Nucleus accumbens (tissue), 56 donors: ENCODE measurements at places on chromosomes 5 and 9.

GRCh38 chr5:103480246-103480645, 82.3 kb downstream of the NUDT12 start:
- DNase-seq = no peak

DNA sequence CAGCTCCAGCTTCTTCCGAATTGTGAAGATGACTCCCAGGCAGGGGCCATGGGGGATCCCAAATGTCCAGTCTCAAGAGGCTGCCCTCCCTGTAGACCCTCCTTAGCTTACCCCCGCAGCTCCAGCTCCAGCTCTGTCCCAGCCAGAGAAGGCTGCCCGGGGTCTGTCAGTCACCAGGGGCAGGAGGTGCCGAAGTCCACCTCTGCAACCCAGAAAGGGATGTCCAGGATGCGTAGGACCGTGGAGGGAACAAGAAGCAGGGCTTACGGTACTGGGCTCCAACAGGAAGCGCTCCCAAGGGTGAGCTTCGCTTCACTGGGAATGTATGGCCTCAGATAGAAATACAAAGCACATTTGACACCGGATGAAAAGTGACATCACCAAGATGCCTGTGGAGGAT, 6.0 kb downstream of the IPPK start:
- DNase-seq = no peak

DNA sequence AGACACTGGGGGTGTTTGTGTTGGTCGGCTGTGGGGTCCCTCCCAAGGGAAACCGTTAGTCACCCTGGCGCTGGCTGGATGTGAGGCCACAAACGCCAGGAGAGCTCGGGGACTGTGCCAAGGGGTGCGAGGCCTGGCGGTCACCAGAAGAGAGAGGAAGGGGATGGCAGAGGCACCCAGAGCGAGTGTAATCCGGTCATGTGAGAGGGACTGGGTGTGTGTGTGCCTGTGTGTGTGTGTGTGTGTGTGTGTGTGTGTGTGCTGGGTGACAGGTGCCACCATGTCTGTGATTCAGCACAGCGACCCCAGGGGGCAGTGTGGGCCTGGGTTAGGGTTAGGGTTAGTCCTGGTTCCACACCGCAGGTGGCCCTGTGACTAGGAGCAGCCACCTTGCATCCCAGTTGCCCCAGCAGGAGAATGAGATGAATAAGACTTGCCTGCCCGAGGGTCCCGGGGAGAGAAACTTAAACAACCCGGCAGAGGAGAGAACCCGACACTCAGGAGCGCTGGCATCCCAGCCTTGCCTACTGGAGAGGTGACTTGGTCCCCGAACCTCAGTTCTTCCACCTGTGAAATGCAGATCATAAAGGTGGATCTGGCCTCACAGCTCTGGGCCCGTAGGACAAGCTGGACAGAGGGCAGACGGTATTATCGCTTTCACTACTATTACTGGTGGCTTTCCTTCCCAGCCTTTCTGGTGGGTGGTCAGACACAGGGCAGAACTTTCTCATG, 1.4 kb upstream of the ADAMTSL2 start:
- DNase-seq = peak; percentile 38

- DNase-seq = no peak
Observed at GRCh38 chr5:59095480-59095879, 512.6 kb downstream of the RAB3C start.

DNA sequence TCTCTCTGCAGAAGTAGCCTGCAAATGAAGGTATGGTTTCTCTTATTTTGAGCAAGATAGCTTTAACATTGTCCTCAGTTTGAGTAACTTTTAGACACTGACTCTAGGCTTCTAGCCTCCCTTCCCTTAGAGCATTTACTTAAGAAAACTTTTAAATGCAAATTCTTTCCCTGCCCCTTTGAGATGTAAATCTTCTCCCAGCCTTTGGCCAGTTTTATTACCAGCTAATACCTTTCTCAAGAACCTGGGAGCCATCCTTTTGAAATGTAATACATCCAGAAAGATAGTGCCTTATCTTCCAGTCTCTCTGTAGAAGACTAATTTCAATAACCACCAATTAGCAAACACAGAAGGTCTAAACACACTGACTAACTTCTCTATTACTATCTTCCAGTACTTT, 688.9 kb upstream of the CDH9 start:
- no peak for DNase-seq

DNA sequence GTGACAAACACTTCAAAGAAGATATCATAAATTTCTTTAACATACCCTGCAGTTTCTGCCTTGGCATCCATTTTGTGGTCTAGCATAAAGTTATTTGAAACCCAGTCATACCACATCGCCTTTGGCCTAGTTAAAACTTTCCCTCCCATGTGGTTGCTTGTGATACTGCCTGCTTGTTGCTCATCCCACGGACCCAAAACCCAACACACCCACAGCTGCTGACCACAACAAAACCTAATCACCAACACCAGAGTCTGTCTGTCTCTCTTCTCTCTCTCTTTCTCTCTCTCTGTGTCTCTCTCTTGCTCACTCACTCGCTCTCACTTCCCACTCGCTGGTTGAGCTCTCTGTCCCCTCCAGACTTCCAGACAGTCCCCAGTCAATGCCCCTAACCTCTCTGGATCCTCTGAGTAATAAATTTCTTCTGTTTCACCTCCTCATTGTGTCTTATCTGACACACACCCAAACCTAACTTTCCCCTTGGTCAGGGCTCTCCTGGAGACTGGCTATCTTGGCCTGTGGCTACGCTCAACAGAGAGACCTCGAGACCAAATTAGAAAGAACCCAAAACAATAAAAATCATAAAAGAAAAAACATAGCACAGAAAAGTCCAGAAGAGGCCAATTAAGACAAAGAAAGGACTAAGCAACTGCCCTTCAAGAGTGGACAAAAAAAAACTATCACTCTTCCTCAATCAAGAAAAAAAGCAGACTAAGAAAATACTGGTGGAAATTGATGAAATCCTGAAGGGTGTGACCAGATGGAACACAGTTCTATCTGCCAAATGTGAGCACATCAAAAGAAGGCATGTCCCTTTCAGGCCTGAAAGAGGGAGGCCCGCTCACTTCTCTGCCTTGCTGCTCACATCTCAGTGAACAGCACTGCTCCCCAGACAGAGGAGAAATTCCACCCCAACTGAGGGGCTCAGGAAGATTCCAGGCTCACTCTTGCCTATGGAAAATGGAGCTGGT, 41.5 kb downstream of the TTLL11 start:
- DNase-seq = no peak

DNA sequence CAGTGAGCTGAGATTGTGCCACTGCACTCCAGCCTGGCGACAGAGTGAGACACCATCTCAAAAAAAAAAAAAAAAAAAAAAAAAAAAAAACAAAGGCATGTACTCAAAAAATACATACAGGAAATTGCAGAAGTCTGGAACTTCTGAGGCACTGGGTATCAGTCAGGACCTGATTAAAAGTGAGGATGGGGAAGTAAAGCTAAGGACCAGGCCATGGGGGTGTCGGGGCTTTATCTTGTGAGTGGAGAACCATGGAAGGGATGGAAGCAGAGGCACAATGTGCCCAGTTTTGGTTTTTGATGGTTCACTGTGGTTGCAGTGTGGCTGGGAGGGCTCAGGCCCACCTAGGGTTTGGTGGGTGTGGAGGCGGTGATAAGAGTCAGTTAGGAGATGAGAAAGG, 212.7 kb upstream of the PIK3R1 start:
- no peak for DNase-seq

- no peak for DNase-seq
Observed at GRCh38 chr5:96117771-96118651, 156.4 kb upstream of the ELL2 start.

- no peak for DNase-seq
Observed at GRCh38 chr9:33690143-33690933, 105.0 kb upstream of the PRSS3 start.

- no peak for DNase-seq
Observed at GRCh38 chr5:95861221-95861863, 38.8 kb upstream of the GLRX start.

GRCh38 chr9:124218987-124219461, 38.7 kb upstream of the NEK6 start:
- DNase-seq = no peak

DNA sequence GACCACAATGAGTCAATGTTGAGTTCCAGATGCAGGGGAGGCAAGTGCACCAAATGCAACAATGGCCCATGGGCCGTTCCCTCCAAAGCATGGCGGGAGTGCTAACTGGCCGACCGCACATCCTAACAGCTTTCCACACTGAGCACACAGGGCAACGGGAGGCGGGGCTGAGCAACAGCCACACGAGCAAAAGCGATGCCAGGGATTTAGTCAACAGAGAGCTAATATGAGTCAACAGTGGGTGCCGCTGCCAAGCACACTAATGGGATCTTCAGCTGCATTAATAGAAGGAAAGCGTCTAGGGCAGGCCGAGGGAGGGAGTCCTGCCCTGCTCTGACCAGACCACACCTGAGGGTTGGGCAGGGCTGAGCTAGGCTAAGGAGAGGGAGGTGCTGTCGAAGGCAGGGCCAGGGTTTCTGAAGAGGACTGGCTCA, 4.6 kb downstream of the EPB41L4B start:
- peak; percentile 30 for DNase-seq

DNA sequence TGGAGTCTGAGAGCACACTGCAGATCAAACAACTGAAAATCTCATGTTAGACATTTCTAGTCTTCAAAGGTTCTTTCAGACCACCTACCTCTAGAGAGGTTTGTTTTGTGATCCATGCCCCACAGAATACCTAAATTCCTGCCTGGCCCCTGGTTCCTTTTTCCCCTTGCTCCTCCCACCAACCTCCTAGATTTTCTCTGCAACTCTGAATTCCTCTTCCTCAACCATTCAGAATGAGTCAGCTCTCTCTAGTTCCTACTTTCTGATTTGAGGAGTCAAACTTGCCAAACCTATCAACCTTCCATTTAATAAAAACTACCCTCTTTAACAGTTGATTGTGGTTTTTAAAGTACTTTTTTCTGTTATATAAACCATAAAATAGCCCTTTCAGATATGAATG, 83.2 kb upstream of the ZNF462 start:
- no peak for DNase-seq

DNA sequence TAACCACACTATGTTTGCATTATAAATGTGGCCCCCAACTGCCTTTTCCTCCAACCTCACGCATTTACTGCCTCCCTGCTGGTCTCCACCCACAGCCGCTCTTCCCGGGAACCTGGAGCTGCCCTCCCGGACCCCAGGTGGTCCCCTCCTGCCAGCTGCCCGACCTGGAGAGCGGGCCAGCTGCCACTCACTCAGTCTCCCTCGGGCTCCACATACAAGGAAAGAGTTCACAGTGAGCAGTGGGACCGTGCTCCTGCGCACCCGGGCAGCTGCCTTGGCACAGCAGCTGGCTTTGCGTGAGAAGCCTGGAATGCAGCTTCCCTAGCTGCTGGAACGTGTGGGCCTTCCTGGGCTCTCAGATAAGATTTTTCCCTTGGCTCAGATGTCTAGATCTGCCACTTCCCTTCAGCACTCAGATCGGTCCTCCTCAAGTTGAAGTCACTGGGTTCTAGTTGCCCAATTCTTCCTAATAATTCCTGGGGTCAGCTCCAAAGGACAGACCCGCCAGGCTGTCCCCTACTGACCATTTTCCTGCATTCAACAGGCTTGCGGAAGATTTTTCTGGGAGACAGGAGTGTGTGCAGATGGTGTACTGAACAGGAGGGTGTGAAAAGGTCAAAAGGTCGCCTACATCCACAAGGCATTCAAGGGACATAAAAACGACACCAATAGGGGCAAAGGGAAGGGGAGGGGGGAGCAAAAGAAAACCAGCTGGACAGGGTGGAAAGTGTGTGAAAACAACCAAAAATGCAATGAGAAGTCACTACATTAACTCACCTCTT, 69.1 kb downstream of the MYO10 start:
- no peak for DNase-seq

GRCh38 chr9:88890546-88890945, 100.7 kb upstream of the S1PR3 start:
- no peak for DNase-seq

DNA sequence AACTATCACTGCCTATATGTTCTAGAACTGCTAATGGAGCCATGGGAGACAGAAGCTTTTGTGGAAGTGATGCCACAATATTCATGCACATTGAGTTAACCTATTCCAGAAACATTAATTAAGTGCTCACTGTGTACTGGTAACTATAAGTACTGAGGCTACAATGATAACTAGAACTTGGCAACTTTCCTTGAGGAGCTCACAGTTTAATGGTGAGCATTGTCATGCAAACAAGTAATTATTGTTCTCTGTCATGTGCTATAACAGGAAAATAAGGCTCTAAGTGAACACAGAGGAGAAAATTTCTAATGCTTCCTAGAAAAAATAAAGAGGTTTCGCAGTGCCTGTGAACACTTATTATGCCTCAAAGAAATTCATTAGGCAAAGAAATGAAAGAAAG, 142.2 kb downstream of the BAAT start:
- DNase-seq = no peak

- no peak for DNase-seq
Observed at GRCh38 chr5:5645198-5645597, 222.7 kb downstream of the ICE1 start.

DNA sequence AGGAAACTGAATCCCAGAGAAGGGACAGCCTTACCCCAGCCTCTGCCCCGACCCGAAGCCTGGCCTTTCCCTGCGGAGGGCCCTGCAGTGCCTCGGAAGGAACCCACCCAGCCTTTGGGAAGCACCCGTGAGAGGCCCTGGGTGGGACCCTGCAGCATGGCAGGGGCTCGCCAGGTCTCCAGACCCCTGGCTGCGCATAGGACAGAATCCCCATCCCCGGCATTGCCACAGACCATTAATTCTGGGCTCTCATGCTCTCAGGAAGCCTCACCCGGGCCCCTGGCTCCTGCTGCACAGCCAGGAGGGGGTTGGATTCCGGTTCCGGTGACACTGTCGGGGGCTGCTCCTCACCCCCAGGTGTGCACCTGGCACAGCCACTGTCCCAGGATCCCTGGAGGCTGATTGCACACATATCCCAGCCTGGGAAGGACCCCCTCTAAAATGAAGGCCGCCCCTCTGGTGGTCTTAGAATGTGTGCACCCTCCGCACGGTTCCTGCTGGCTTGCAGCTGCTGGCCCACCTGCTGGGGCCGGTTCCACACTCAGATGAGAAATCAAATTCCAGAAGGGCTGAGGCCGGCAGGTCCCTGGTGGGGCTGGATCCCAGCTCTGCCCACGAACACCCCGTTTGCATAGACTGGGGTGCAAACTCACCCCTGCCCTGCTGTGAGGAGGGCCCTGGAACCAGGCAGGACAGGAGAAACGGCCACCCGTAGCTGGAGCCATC, 4.7 kb downstream of the EGFL7 start:
- DNase-seq = no peak

DNA sequence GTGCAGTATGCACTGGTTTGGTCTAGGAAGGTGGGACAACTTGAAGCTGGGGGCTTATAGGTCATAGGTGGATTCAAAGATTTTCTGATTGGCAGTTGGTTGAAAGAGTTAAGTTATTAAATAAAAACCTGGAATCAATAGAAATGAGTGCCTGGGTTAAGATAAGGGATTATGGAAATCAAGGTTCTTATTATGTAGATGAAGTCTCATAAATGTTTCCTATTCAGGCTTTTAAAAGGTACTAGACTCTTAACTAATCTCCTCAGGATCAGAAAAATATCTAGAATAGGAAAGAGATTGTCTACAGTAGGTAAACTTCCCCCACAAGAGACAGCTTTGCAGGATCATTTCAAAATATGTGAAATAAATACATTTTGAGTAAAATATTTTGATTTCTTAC, 163.3 kb upstream of the FBN2 start:
- no peak for DNase-seq
